ENCODE measurements at places on chromosomes 7 and 10.

- DNase-seq = peak; percentile 50
These were observed 653 bp upstream of the ADRB1 start for GRCh38 chr10:114042895-114043531.

- no peak for DNase-seq
These were observed 16.1 kb downstream of the ST7 start for GRCh38 chr7:116969371-116969902.

- no peak for DNase-seq
These were observed 652 bp downstream of the KAZALD1 start for GRCh38 chr10:101062232-101063049.

- DNase-seq = no peak
These were observed 71.5 kb downstream of the SLC35B4 start for GRCh38 chr7:134245253-134245652.

- DNase-seq = peak; percentile 49
These were observed 705.6 kb upstream of the PHF14 start for GRCh38 chr7:10268034-10268433.

DNA sequence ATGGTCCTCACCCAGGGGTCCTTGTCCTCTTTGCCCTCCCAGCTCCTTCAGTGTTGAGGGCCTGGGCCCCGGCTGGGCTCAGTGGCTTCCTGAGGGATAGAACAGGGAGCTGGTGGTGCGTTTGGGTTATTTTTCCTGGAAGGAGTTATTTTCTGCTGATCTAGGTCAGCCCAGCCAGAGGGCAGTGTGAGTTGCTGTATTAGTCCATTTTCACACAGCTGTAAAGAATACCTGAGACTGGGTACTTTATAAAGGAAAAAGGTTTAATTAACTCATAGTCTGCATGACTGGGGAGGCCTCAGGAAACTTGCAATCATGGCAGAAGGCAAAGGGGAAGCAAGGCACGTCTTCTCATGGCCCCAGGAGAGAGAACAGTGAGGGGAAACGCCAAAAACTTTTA is 122.4 kb upstream of the PCBD1 start:
- DNase-seq = no peak

- DNase-seq = peak; percentile 91
These were observed 52.3 kb upstream of the MYL10 start for GRCh38 chr7:101681170-101682007.

DNA sequence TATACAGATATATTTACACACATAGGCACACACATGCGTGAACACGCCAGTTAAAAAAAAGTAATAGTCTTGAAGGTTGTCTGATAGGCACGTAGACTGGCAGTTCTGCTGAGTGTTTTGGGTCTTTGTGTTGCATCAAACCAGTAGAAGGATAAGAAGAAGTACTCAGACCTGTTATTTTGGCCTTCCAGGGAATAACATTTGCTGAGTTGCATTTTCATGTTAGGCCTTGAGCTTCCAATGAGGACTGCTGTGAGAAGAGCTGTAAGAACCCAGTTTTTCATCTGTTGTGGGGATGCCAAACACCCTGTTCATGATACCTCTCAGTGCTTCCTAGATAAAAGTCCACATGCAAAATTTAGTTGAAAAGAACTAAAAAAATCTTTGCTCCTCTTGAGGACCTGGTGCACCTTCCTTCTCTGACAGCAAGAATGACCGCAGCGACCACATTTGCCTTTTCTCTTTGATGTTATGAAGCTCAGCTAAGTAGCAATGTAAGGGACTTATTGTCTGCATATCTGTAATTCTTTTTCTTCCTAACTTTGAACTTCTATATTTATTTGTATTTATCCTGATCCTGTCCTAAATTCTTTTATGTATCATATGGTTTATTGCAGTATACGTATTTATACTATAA is 27.2 kb downstream of the HIPK2 start:
- DNase-seq = no peak

GRCh38 chr7:30019960-30020359 is 6.5 kb downstream of the FKBP14 start:
- DNase-seq = no peak

- DNase-seq = peak; percentile 81
These were observed 350.0 kb downstream of the CRPPA start for GRCh38 chr7:16071246-16071857.

Measured in H4 (cell line).